ENCODE measurements at places on chromosomes 11 and 22. TPM values are rescaled to one million over a fixed set of nuclear protein-coding genes. Genes with fewer than 3 reads are reported as not detected.

- no peak overlapping the region for H3K4me3 ChIP-seq
- H3K27me3 ChIP-seq = peaks cover 4% of the 10 kb centered on the region
- no peaks in the 10 kb centered on the region for H3K36me3 ChIP-seq
- H3K27ac ChIP-seq = no peak overlapping the region
Measured at GRCh38 chr11:117453886-117454563, 126.4 kb downstream of the CEP164 start.

GRCh38 chr11:130526846-130527245 is 78.4 kb downstream of the ADAMTS15 start:
- DNase-seq = no peak
- peaks cover 2% of the 10 kb centered on the region for H3K27me3 ChIP-seq
- no peak overlapping the region for H3K4me3 ChIP-seq
- no peaks in the 10 kb centered on the region for H3K36me3 ChIP-seq
- no peak overlapping the region for H3K27ac ChIP-seq
- no peaks in the 10 kb centered on the region for H3K4me1 ChIP-seq

GRCh38 chr11:113375402-113375801 is 12.2 kb upstream of the ANKK1 start:
- H3K36me3 ChIP-seq = no peaks in the 10 kb centered on the region
- no peak for DNase-seq
- peaks cover 2% of the 10 kb centered on the region for H3K27me3 ChIP-seq
- H3K4me1 ChIP-seq = no peaks in the 10 kb centered on the region
- no peak overlapping the region for H3K27ac ChIP-seq
- no peak overlapping the region for H3K4me3 ChIP-seq

- no peaks in the 10 kb centered on the region for H3K27me3 ChIP-seq
- H3K4me1 ChIP-seq = no peaks in the 10 kb centered on the region
- no peak overlapping the region for H3K27ac ChIP-seq
- H3K4me3 ChIP-seq = no peak overlapping the region
- no peak for DNase-seq
Measured at GRCh38 chr22:47446331-47446730, 683.9 kb downstream of the TBC1D22A start.

- no peaks in the 10 kb centered on the region for H3K4me1 ChIP-seq
- H3K4me3 ChIP-seq = no peak overlapping the region
- H3K27me3 ChIP-seq = no peaks in the 10 kb centered on the region
- peaks cover 2% of the 10 kb centered on the region for H3K36me3 ChIP-seq
Measured at GRCh38 chr11:26827567-26828081, 105.8 kb upstream of the SLC5A12 start.

DNA sequence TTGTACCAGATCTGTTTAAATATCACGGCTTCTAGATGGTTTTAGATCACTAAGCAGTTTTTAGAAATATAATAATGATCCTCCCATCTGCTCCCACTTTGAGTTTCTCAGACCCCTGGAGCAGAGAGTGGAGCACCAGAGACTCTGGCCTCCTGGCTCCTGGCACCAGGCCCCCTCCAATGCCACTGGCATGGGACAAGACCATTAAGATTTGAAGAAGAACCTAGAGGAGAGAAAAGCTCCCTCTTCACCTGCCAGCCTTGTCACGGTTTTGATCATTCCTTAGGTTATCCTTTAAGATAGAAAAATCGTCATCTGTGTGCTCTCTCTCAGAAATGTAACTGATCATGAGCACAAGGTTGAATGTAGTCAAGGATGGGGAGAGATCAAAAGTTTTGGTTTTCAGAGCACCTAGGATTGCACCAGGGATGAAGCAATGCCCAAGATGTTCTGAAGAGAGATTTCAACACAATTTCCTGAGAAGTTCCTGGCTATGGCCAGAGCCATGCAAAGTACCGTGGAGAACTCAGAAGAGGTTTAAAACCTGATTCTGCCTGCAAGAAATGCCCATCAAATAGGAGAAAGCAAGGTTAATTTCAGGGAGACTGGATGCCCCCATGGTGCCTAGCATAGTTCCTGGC is 22.2 kb downstream of the IL10RA start:
- H3K27me3 ChIP-seq = no peaks in the 10 kb centered on the region
- peak overlapping the region; percentile 60 for H3K4me3 ChIP-seq
- H3K36me3 ChIP-seq = peaks cover 17% of the 10 kb centered on the region
- DNase-seq = no peak
- peaks cover 90% of the 10 kb centered on the region for H3K4me1 ChIP-seq

GRCh38 chr11:69102732-69103615 is 52.8 kb upstream of the SMIM38 start:
- H3K4me3 ChIP-seq = no peak overlapping the region
- no peaks in the 10 kb centered on the region for H3K36me3 ChIP-seq
- no peak overlapping the region for H3K27ac ChIP-seq
- no peaks in the 10 kb centered on the region for H3K27me3 ChIP-seq

MFRP gene
- total RNA-seq = not detected

NUCB2 gene
- total RNA-seq = 51.1 TPM

MYO18B gene
- 1.1 TPM for total RNA-seq

RCOR2 gene
- total RNA-seq = 0.34 TPM
